PC-3 (cell line): ENCODE measurements at places on chromosomes 1 and 21. TPM values are rescaled to one million over a fixed set of nuclear protein-coding genes. Genes with fewer than 3 reads are reported as not detected.
A peak's percentile ranks its signal among the peaks of the same experiment; 100 is the strongest.

- no peak overlapping the region for H3K27ac ChIP-seq
- peaks cover 6% of the 10 kb centered on the region for H3K4me1 ChIP-seq
- no peak for DNase-seq
- H3K27me3 ChIP-seq: no peaks in the 10 kb centered on the region
- no peaks in the 10 kb centered on the region for H3K36me3 ChIP-seq
These were observed 47.1 kb downstream of the ELK4 start for GRCh38 chr1:205584732-205585131.

GRCh38 chr1:93362237-93362636, 16.5 kb downstream of the DR1 start:
- no peaks in the 10 kb centered on the region for H3K27me3 ChIP-seq
- peaks cover 43% of the 10 kb centered on the region for H3K36me3 ChIP-seq
- no peak for DNase-seq
- no peak overlapping the region for H3K4me3 ChIP-seq
- no peaks in the 10 kb centered on the region for H3K4me1 ChIP-seq
- H3K27ac ChIP-seq: no peak overlapping the region

- H3K27me3 ChIP-seq: no peaks in the 10 kb centered on the region
- H3K27ac ChIP-seq: no peak overlapping the region
- DNase-seq: peak; percentile 25
These were observed 1.9 kb downstream of the MTFR1L start for GRCh38 chr1:25821630-25822091.

- no peaks in the 10 kb centered on the region for H3K4me1 ChIP-seq
- no peaks in the 10 kb centered on the region for H3K36me3 ChIP-seq
- no peak for DNase-seq
- H3K4me3 ChIP-seq: no peak overlapping the region
These were observed 18.4 kb downstream of the RSPO1 start for GRCh38 chr1:37616330-37616729.

GRCh38 chr1:167713330-167714081, 8.3 kb upstream of the MPZL1 start:
- H3K4me1 ChIP-seq: peaks cover 6% of the 10 kb centered on the region; the same call in 1 of the 2 replicates
- H3K36me3 ChIP-seq: no peaks in the 10 kb centered on the region
- H3K27ac ChIP-seq: no peak overlapping the region
- H3K27me3 ChIP-seq: no peaks in the 10 kb centered on the region
- H3K4me3 ChIP-seq: peak overlapping the region; percentile 85

DNA sequence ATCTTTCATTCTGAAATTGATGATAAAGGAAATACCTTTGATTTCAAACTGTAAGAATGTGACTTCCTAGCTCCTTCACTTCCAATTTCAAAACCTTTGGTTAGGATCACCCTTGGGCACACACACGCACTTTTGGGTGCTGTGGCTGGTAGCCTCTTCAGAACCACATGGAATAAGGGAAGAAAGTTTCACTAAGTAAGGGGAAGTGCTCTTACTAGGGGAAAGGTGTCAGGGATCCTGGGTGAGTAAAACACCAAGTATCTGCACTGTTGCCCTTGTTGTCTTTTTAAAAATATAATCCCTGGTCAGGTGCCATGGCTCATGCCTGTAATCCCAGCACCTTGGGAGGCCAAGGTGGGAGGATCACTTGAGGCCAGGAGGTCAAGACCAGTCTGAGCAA, 132.4 kb downstream of the SDCCAG8 start:
- H3K4me1 ChIP-seq: no peaks in the 10 kb centered on the region
- no peaks in the 10 kb centered on the region for H3K27me3 ChIP-seq
- peak; percentile 13 for DNase-seq
- no peak overlapping the region for H3K27ac ChIP-seq
- H3K36me3 ChIP-seq: no peaks in the 10 kb centered on the region

GRCh38 chr1:61293986-61294504, 211.7 kb downstream of the NFIA start:
- no peaks in the 10 kb centered on the region for H3K27me3 ChIP-seq
- H3K4me3 ChIP-seq: no peak overlapping the region
- peak overlapping the region; percentile 80 for H3K27ac ChIP-seq
- peaks cover 42% of the 10 kb centered on the region for H3K4me1 ChIP-seq
- DNase-seq: peak; percentile 80
- no peaks in the 10 kb centered on the region for H3K36me3 ChIP-seq

DNA sequence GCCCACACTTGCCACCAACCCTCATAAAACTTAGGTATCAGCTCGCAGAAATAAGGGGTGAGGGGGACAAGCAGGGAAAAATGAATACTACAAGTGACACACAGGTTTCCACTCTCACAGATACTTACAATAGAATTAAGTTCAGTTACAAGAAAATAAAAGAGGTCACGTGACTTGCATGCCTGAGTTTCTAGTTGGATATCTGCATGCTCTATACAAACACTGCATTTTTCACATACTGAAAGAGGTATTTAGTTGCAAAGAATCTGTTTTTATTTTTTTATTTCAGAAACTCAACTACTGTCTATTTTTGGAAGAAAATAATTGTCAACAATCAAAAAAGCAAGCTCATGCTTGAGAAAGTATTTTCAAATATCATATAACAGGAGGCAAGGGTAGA, 43.5 kb downstream of the DPYD start:
- H3K4me3 ChIP-seq: no peak overlapping the region
- no peak for DNase-seq
- H3K27ac ChIP-seq: no peak overlapping the region
- no peaks in the 10 kb centered on the region for H3K27me3 ChIP-seq

- no peak overlapping the region for H3K27ac ChIP-seq
- H3K4me3 ChIP-seq: no peak overlapping the region
- no peaks in the 10 kb centered on the region for H3K4me1 ChIP-seq
- H3K27me3 ChIP-seq: no peaks in the 10 kb centered on the region
- DNase-seq: peak; percentile 62
These were observed 89.9 kb downstream of the FOXD2 start for GRCh38 chr1:47527653-47528272.

DNA sequence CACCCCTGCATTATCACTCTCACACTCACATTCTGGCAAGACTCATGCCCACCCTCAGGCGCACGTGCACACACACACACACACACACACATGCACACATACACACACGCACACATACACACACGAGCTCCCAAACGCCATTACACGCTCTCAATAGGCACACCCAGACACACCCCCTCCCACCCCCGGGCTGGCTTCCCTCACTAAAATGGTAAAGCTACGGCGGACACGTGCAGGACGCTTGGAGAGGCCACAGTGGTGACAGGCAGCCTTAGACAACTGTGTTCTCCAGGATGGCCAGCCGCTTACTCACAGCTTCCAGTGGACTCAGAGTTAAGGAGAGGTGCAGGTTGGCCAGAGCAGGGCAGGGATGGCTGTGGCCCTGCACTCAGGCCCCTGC, 10.1 kb downstream of the MATN1 start:
- H3K27ac ChIP-seq: no peak overlapping the region
- H3K4me1 ChIP-seq: no peaks in the 10 kb centered on the region
- peaks cover 5% of the 10 kb centered on the region; the same call in 1 of the 2 replicates for H3K27me3 ChIP-seq

DNA sequence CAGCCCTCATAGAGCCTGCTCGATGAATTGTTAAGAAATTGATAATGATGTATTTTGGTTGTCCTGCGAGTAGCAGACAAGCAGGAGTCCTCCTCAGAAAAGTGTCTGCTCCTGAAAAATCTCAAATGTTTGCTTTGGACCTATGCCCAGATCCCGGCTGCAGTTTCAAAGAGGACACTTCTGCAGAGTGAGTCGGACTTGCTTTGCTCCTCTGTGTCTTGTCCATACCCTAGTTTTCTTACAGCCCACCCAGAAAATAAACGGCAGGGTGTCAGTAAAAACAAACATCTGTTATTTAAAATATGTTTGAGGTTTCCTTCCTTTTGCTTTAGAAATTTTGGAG, 2.8 kb downstream of the S100A10 start:
- no peaks in the 10 kb centered on the region for H3K27me3 ChIP-seq
- H3K4me1 ChIP-seq: peaks cover 73% of the 10 kb centered on the region
- peaks cover 28% of the 10 kb centered on the region for H3K36me3 ChIP-seq
- peak overlapping the region; percentile 91 for H3K4me3 ChIP-seq
- peak; percentile 92 for DNase-seq

- no peaks in the 10 kb centered on the region for H3K27me3 ChIP-seq
- peak; percentile 84 for DNase-seq
- H3K4me1 ChIP-seq: peaks cover 4% of the 10 kb centered on the region; the same call in 1 of the 2 replicates
- no peaks in the 10 kb centered on the region for H3K36me3 ChIP-seq
- no peak overlapping the region for H3K4me3 ChIP-seq
- H3K27ac ChIP-seq: no peak overlapping the region
These were observed 6.8 kb upstream of the BSDC1 start for GRCh38 chr1:32400876-32401631.

DNA sequence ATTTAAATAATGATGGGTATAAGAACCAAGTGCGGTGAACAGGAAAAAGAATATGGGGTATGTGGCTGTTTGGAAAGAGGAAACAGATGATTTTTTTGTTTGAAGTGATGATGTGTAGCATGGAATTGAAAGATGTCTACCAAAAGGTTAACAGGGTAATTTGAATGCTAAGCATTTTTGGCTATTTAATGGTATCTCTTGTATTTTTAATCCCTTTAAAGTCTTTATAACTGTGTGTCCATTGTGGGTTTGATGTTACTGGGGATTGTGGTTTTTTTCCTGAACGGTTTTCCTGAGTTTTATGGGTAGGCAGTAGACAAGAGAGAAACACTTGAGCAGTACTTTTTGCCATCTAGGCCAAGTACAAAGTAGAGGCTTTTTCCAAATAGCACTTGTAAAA, 63.2 kb downstream of the PRDM2 start:
- H3K4me1 ChIP-seq: peaks cover 52% of the 10 kb centered on the region
- H3K4me3 ChIP-seq: no peak overlapping the region
- H3K36me3 ChIP-seq: peaks cover 9% of the 10 kb centered on the region; the same call in 1 of the 2 replicates
- DNase-seq: no peak
- H3K27ac ChIP-seq: no peak overlapping the region
- no peaks in the 10 kb centered on the region for H3K27me3 ChIP-seq

DNA sequence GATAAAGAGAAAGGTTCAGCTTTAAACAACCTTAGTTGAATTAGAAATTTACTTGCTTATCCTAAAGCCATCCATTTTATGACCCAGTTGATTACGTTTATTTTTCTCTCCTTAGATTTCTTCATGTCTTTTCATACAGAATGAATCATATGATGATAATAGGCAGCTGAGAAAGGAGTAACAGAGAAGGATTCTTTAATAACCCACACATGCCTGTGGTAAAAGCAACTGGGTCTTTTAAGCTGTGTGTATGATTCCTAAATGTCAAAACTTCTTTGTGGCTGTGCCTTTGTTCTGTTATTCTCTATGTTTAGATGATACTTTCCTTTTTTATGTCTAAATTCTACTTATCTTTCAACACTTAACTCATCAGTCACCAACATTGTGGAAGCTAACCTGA, 626.5 kb downstream of the NCAM2 start:
- no peaks in the 10 kb centered on the region for H3K27me3 ChIP-seq
- no peak overlapping the region for H3K27ac ChIP-seq
- no peaks in the 10 kb centered on the region for H3K4me1 ChIP-seq
- H3K36me3 ChIP-seq: no peaks in the 10 kb centered on the region

DNA sequence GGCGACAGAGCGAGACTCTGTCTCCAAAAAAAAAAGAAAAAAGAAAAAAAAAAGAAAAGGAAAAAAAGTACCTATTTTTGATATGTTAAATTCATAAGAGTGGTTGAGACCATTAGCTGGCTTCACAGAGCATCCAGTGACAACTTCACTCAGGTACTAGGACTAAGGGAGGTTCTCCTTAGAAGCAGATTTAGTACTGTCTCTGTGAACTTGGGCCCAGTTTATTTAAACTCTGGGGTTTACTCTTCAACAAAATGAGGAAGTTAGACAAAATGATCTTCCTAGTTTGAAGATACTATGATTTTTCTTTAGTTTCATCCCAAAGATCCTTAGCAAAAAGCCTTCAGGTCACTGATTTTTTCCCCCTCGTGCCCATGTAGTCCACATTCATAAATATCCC, 21.2 kb downstream of the MACO1 start:
- no peaks in the 10 kb centered on the region for H3K27me3 ChIP-seq
- H3K36me3 ChIP-seq: peaks cover 12% of the 10 kb centered on the region; the same call in 1 of the 2 replicates
- no peak overlapping the region for H3K27ac ChIP-seq
- H3K4me1 ChIP-seq: peaks cover 15% of the 10 kb centered on the region
- DNase-seq: no peak

GRCh38 chr1:167635156-167635648, 5.2 kb downstream of the RCSD1 start:
- no peak overlapping the region for H3K4me3 ChIP-seq
- H3K36me3 ChIP-seq: no peaks in the 10 kb centered on the region
- no peak overlapping the region for H3K27ac ChIP-seq
- peaks cover 14% of the 10 kb centered on the region; the same call in 1 of the 2 replicates for H3K4me1 ChIP-seq

GRCh38 chr1:66386712-66387111, 147.2 kb upstream of the SGIP1 start:
- H3K36me3 ChIP-seq: no peaks in the 10 kb centered on the region
- no peak overlapping the region for H3K27ac ChIP-seq
- H3K27me3 ChIP-seq: no peaks in the 10 kb centered on the region
- DNase-seq: no peak

GRCh38 chr1:33390542-33390941, 40.4 kb downstream of the PHC2 start:
- no peak overlapping the region for H3K4me3 ChIP-seq
- no peak overlapping the region for H3K27ac ChIP-seq
- H3K27me3 ChIP-seq: no peaks in the 10 kb centered on the region
- no peaks in the 10 kb centered on the region for H3K36me3 ChIP-seq

GRCh38 chr1:206663832-206664652, 20.7 kb upstream of the MAPKAPK2 start:
- peaks cover 4% of the 10 kb centered on the region; the same call in 1 of the 2 replicates for H3K4me1 ChIP-seq
- H3K27ac ChIP-seq: no peak overlapping the region
- peak; percentile 89 for DNase-seq
- no peaks in the 10 kb centered on the region for H3K36me3 ChIP-seq
- peaks cover 16% of the 10 kb centered on the region; the same call in 1 of the 2 replicates for H3K27me3 ChIP-seq
- H3K4me3 ChIP-seq: no peak overlapping the region

DNA sequence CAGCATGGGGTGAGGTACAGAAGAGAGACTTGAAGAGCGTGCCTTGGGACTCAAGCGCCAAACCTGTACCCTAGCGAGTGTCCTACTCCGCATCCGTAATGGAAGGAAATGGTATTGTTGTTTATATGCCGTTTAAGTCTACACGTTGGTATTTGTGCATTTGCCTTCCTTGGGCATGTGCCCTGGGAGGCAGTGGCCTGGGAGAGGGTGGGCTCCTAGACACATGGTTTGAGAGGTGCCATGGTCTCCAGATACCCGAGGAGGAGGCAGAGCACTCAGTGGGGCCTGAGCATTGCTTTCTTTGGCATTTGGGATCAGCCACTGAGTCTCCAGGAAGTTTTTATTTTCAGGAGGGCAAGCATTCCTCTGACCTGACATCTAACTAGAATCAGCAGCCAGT, 6.5 kb downstream of the ZNF672 start:
- H3K27me3 ChIP-seq: no peaks in the 10 kb centered on the region
- peaks cover 50% of the 10 kb centered on the region for H3K36me3 ChIP-seq
- H3K27ac ChIP-seq: no peak overlapping the region
- DNase-seq: no peak
- H3K4me3 ChIP-seq: no peak overlapping the region

Gene TCEA3
- 18.7 and 23.6 TPM in 2 replicates for total RNA-seq

Gene NHLH2
- not detected in 2 replicates for total RNA-seq

Gene STK40
- total RNA-seq: 14.4 and 15.9 TPM in 2 replicates

Gene PRKAA2
- total RNA-seq: 3.4 and 4.5 TPM in 2 replicates

Gene OR2T33
- 0.18 TPM in 1 of 2 replicates, not detected in the other for total RNA-seq

Gene NBPF6
- total RNA-seq: 0.07 TPM in 1 of 2 replicates, not detected in the other

Gene RSPH1
- 0.51 and 0.98 TPM in 2 replicates for total RNA-seq

Gene TRIM67
- total RNA-seq: not detected in 2 replicates

Gene ACTN2
- not detected in 2 replicates for total RNA-seq

Gene AGT
- total RNA-seq: 0.35 TPM in 1 of 2 replicates, not detected in the other

Gene CELSR2
- 3.6 and 6.4 TPM in 2 replicates for total RNA-seq

Gene VWA5B1
- total RNA-seq: not detected in 2 replicates

Gene PRRX1
- total RNA-seq: not detected in 2 replicates

Gene ANKRD65
- 0.18 and 1.1 TPM in 2 replicates for total RNA-seq
